ENCODE measurements at places on chromosomes 2 and 18.
A peak's percentile ranks its signal among the peaks of the same experiment; 100 is the strongest.

DNA sequence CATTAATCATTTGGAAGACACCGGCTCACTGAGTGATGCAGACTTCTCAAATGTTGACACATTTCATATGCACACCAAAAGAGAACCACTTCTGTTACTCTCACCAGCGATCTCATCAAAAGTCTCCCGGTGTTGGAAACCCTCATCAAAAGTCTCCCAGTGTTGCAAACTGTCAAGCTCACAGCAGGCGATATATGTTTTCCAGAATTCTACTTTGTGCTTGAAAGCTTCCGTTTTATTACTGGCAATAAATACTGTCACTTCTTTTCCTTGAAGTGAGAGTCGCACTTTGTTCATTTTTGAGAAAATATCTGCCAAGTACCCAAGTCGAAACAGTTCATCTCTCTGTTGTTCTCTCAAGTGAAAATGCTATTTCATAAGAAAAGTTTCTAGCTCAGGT lies 20.5 kb downstream of the MLPH start:
- no peak for DNase-seq

DNA sequence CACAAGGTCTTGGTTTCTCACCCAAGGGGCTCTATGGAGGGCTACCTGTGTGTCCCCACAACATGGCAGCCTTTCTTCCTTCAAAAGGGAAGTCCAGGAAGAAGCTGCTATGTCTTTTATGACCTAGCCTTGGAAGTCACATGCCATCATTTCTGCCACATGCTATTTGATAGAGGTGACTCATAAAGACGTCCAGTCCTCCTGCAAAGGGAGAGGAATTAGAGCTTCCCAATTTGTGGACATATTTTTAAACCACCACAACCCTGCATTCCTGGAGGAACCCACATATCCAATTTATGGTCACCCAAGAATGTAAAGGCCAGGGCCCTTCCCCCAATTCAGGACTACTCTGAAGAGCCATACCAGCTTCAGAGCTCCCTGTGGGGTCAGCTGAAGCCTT lies 246.2 kb downstream of the CYP26B1 start:
- DNase-seq = no peak

DNA sequence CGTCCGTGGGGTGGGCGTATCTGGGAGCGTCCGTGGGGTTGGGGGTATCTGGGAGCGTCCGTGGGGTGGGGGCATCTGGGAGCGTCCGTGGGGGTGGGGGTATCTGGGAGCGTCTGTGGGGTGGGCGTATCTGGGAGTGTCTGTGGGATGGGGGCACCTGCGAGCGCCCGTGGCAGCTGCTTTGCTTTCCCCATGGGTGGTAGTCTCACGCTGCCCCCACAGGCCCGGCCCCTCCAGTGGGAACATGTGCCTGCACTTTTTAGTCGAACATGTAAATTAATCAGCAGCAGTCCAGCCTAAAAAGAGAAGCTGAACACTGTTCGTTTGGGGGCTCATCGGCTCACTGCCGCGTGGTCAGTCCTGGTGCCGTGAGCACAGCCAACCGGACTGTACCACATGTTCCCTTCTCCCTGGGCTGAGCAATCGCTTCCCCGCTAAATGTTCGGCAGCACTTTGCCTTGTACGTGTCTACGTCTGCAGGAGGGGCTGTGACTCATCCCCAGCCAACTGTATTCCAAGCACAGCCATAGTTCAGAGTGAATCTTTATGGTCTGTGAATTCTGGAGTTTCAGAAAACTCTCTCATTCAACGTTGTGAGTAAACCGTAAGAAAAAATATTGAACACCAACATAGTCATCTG lies 271.5 kb downstream of the AGAP1 start:
- DNase-seq = no peak

GRCh38 chr2:17899871-17900270 lies 21.4 kb downstream of the KCNS3 start:
- DNase-seq = no peak

DNA sequence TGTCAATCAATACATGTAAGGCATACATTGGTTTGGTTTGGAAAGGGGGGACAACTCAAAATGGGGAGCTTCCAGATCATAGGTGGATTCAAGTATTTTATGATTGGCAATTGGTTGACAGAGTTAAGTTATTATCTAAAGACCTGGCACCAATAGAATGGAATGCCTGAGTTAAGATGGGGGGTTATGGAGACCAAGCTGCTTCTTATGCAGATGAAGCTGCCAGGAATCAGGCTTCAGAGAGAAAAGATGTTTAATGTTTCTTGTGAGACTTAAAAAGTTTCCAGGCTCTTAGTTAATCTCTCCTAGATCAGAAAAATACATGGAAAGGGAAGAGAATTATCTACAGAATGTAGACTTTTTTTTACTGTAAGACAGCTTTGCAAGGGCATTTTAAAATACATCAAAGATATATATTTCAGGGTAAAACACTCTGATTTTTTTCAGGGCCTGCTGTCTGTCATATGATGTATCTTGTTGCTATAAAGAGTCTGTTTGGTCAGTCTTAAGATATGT lies 1343.2 kb upstream of the LRRTM1 start:
- no peak for DNase-seq

GRCh38 chr2:37674946-37675345 lies 3.5 kb upstream of the CDC42EP3 start:
- DNase-seq = no peak

DNA sequence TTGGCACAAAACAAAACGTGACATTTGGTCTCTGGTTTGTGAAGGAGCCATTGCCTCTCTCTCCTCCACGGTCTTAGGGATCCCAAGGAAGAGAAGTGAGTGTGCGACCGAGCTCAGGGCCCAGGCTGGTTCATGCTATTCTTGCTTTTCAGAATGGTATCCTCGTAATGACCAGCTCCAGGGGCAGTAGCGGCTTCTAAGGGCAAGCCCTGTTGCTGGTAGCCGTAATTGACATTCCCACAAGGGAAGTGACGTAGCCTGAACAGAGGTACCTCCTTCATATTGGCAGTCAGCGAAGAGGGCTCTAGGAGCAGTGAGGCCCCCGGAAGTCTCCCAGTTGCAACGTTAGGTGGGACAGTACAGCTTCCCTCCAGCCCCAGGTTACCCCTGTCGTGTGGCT lies 77.9 kb downstream of the CLIP4 start:
- DNase-seq = no peak

DNA sequence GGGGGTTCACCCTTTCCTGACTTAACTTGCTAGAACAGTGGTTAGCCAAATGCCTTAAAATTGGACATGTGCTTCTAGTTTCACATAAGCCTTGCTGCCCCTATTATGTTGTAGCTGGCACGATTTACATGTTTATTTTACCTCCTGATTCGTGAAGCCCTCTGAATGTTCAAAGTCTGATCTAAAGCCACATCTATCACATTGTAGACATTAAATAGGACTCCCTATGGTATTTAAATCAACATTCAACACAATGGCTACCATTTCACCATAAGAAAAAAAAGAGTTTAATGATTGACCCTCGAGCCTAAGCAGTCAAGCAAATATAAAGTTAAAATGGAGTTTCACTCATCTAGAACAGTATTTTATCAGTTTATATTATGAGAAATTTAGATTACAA lies 151.5 kb downstream of the GULP1 start:
- no peak for DNase-seq

DNA sequence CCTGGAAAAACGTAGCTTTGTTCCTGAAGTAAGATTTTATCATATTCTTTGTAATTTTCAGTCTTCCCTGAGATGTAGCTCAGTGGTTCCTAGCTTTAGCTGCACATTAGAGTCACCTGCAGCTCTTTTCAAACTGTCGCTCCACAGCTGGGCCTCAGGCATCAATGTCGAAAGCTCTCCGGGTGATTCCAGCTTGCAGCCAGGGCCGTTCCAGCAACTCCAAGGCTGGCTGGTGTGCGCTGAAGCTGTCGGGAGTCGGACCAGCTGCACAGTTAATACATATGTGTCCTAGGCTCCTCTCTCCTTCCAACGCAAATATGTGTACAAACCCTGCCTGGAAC lies 609 bp upstream of the ZNF2 start:
- no peak for DNase-seq

GRCh38 chr18:11859282-11859830 lies 8.1 kb downstream of the CHMP1B start:
- DNase-seq = no peak

DNA sequence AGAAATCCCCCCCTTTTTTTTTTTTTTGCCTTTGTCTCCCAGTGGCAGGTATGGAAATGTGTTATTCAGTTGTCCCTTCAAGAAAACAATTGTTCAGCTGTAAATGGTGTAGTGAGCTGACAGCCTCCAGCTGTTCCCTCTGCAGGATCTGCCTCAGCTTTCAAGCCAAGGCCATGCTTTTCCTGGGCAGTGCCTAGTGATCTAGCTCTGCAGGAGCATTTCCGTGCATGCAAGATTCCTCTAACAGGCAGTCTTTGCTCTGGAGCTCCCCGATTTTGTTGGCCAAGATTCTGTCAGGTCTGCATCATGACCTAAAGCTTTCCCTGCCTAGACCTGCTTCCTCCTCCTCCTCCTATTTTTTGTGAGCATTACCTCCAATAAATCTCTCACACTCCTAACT lies 300.7 kb upstream of the UBE2E3 start:
- DNase-seq = no peak

- DNase-seq = peak; percentile 10
Observed at GRCh38 chr2:148201075-148202004, 180.4 kb downstream of the MBD5 start.

GRCh38 chr2:65035351-65035943 lies 20.8 kb upstream of the CEP68 start:
- no peak for DNase-seq

- DNase-seq = no peak
Observed at GRCh38 chr2:39492095-39492590, 55.1 kb upstream of the MAP4K3 start.

DNA sequence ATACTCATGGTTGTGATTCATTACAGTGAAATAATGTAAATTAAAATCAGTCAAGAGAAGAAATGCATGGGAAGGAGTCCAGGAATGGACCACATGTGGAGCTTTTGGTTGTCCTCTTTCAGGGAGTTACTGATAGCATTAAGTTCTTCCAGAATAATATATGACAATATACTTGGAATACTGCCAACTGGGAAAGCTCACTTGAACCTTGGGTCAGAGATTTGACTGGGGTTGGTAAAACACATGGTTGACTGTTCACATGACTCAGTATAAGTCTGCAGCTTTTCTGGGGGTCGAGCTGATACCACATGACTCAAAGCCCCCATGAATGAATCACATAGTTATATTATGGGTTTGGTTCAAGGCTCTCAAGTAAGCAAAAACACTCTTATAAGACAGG lies 1109.0 kb upstream of the CHAC2 start:
- DNase-seq = no peak

DNA sequence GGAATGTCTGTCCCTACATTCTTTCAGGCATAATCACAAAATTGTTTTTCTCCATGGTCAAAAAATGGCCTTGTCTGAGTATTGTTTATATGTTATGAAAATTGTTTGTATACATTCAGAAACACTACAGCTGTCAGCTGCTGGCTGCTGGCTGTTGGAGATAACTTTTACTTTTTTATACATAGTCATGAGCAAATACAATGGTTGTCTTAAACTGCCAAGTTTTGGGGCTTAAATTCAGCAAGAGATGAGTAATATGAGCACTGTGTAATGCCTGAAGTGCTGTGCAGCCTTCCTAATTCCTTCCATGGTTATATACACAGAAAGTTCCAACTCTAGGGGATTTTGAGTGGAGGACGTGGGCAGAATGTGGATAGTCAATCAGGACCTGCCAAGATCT lies 168.9 kb upstream of the RMP24 start:
- peak; percentile 5 for DNase-seq

GRCh38 chr2:96423828-96424227 lies 81.3 kb downstream of the NEURL3 start:
- DNase-seq = no peak

DNA sequence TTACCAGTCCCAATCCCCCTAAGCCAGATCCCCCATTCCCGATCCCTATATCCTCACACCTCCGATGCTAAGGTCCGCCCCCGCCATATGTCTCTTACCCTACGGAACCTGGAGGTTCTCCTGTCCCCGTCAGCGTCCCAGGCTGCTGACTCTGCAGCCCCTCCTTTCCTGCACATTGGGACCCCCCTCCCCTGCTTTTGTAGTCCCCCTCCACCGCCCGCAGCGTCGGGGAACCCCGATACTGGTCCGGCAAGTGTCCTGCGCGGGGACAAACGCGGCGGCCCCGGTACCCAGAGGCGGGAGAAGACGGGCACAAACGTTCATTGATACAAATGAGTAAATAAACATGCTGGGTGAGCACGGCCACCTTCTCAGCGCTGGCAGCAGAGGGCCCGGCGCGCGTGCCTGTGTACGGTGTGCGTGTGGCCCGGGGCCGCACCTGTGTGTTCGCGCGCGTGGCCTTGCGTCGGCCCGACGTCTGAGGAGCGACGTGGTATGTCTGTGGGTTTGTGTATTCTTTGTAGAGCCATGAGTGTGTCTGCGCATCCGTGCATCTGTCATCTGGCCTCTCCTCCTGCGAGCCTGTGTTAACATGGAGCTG lies 2.0 kb upstream of the CYP26B1 start:
- no peak for DNase-seq

GRCh38 chr2:75238670-75239330 lies 39.5 kb upstream of the TACR1 start:
- no peak for DNase-seq

DNA sequence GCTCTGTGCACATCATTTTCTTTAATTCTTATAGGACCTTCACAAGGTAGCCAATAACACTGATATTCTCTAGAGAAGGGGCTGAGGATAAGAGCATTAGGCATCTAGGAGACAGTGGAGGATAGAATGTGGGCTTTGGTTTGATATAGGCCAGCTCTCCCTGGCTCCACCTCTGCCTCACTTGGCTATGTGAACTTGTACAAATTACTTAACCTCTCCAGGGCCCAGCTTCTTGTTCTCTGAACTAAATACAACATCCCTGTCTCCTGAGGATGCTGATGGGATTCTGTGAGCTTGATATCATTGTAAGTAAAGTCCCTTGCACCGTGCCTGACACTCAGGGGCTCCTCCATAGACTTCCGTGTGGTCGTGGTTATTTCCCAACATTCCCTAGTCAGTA lies 87.3 kb downstream of the ACOXL start:
- DNase-seq = no peak

GRCh38 chr2:107128381-107128780 lies 242.4 kb upstream of the ST6GAL2 start:
- no peak for DNase-seq

- DNase-seq = no peak
Observed at GRCh38 chr2:227804975-227805374, 8.7 kb upstream of the CCL20 start.

- DNase-seq = no peak
Observed at GRCh38 chr18:56315363-56315762, 323.0 kb downstream of the TXNL1 start.

- no peak for DNase-seq
Observed at GRCh38 chr2:11941201-11942177, 195.1 kb downstream of the LPIN1 start.

GRCh38 chr2:8165550-8165949 lies 516.3 kb upstream of the ID2 start:
- DNase-seq = no peak
